NCI-H1092 (cell line): ENCODE measurements at places on chromosomes 7 and 10.

GRCh38 chr7:44154703-44155102, 13.6 kb upstream of the MYL7 start:
- DNase-seq: no peak

- DNase-seq: peak; percentile 6
Observed at GRCh38 chr7:124155432-124156022, 122.7 kb upstream of the TMEM229A start.

DNA sequence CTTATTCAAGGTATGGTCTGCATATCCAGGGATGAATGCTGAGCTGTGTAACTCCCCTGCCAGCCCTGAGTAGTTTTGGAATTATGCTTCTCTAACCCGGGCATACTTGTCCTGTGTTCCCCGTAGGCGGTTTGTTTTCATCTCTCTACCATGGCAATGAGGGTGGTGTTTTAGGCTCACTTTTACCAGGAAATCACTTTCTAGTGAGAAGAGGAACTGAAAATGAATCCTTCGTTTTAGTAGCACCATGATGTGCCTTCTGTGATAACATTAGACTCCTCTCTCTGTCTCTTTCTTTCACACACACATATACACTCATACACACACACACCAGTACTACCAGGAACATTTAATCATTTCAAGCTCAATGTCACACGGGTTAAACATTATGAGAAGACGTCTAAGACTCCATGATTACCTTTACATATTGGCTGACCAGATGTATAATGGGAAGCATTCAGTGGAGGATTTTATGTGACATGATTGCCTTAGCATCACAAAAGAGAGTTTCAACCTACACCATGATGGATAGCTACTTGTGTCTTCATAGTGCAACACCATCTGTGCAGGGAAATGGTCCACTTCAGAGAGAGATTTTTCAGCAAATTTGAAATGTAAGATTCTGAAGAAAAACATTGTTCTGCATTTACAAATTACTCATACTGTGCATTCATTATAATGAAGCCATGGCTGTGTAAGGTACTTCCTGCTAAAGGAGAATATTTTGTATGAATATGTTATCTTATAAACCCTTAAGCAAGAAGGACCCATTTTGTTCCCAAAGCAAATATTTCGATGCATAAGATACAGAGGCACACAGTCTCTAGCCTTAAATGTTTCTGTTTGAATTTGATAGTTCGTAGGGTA, 31.0 kb upstream of the PFKP start:
- no peak for DNase-seq

DNA sequence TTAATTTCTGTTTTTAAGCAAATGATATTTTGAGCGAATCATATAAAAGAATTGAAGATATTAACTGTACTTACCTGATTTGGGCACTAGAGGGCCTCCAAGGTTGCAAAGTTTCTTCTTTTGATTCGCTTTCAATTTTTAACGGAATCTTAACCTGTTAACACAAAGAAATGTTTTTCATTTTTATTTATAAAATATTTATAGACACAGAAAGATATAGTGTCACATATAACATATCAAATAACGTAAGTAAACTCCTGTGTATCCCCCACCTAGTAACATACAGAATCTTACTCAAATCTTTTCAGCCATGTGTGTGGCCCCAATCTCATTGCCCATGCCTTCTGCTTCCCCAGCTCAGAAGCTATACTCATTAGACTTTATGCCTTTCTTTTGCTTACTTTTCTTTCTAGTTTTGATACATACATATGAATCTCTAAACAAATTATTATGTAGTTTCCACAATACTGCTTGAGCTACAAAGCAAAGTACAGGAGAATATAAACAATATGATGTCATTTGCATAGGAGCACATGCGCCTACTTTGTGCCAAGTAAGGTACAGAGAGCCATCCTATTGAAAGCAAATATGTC, 49.5 kb upstream of the ZPBP start:
- DNase-seq: peak; percentile 5

GRCh38 chr7:157423348-157423747, 86.5 kb downstream of the DNAJB6 start:
- DNase-seq: no peak

GRCh38 chr10:75739414-75740143, 308.2 kb downstream of the LRMDA start:
- no peak for DNase-seq

GRCh38 chr10:32041290-32042028, 14.8 kb downstream of the KIF5B start:
- DNase-seq: no peak

DNA sequence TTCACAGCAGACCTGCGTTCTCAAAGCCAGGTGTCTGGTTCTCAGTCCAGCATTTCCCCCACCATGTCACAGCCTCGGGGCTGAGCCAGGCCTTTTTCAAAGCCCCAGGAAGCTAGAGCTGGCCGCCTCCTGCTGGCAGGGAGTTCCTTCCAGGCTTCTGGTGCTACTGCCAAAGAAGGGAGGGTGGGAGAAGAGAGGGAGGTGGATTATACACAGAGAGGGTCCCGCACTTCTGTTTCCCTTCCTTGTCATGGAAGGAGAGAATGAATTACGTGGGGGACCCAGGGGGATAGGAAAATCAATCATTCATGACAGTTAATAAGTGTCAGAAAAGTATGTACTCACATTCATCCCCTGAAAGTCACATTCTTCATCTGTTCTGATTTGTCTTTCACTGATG, 600 bp upstream of the LGI1 start:
- no peak for DNase-seq

- peak; percentile 59 for DNase-seq
Observed at GRCh38 chr10:72173619-72174296, 42.1 kb upstream of the ANAPC16 start.

DNA sequence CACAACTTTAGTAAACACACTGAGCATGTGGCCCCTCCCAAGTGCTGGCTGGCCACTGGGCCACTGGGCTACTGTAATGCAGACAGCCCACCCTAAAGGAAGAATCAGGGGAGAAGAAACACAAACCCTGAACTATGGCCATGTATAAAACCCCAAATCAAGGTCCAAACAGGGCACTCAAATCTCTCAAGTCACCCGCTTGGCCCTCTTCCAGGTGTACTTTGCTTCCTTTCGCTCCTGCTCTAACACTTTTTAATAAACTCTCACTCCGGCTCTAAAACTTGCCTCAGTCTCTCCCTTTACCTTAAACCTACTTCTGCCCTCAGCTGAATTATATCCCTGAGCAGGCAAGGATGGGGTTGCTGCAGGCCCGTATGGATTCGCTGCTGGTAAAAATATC, 72.6 kb downstream of the TPK1 start:
- no peak for DNase-seq

DNA sequence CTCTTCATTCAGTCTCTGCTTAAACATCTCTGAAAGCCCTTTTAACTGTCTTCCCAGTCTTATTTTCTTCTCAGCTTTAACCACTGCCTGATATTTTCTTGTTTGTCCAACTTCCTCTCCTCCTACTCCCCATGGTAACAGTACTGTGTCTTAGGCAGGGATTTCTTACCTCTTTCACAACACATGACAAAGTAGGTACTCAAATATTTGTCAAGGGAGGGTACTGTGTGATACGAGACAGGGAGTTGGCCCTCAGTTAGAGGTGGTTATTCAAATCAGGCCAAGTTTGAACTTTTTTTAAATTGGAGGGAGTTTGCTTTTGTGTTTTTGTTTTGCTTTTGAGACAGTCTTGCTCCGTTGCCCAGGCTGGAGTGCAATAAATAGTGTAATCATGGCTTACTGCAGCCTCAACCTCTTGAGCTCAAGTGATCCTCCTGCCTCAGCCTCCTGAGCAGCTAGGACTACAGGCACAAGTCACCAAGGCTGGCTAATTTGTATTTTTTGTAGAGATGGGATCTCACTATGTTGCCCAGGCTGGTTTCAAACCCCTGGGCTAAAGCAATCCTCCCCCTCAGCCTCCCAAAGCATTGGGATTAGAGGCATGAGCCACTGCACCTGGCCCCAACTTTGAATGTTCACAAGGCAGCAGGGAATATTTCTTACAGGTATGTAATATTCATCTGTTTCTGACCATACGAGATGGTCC, 2.5 kb upstream of the KPNA7 start:
- no peak for DNase-seq

- no peak for DNase-seq
Observed at GRCh38 chr7:5528815-5529442, 105.3 kb upstream of the TNRC18 start.

DNA sequence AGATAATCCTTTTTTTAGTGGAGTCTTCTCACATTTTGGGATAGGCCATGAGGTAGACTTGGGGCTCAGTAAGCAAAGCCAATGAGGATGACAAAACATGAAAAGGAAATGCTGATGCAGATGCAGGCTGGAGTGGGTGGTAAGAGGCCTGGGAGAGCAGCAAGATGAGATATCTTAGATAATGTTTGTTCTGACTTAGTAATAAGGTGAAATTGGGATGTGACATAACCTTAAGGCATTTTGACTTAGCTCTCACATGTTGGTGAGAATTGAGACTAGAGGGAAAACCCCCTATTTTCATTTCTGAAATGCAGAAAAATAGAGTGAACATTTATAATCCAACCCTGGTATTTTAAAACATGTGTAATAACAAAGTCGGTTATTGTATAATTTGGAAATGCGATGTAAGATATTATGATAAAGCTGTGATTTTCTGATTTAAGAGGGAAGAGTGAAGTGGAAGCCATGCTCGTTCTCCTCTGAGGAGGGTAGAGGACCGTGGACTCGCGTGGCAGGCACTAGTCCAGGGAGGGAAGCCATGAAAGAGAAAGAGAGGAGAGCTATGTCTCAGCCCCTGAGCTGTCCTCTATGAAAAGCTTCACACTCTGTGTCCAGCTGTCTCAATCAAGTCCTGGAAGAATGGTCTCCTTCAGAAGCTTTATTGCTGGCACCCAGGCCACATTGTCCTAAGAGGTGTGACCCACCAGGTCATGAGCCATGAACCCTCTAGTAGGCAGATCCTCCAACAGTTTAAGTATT, 57.3 kb downstream of the ST7 start:
- no peak for DNase-seq

- no peak for DNase-seq
Observed at GRCh38 chr7:93016681-93017381, 100.9 kb downstream of the SAMD9 start.

DNA sequence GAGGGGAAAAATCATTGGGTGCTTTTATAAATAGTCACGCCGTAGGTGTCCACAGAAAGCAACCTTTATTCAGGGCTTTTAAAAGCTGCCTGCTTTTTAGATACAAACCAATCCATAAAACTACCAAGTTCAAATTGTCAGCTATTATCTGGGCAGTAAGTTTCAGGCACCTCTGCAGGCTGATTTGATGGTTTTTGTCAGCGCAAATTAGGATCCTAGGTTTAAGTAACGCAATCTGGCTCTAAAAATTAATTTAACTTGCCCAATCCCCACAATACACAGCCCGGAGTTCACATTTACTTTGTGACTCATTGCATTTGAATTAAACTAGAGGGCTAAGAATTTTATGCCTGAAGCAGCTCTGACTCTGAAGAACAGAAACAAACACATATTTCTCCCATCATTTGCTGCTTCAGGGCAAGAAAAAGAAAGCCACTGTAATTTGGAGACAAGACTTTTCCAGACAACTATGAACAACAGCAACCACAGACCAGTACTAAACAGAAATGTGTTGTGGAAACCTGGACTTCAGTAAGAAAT, 43.3 kb downstream of the NRP1 start:
- no peak for DNase-seq

- no peak for DNase-seq
Observed at GRCh38 chr10:110498982-110499795, 1.5 kb downstream of the DUSP5 start.

DNA sequence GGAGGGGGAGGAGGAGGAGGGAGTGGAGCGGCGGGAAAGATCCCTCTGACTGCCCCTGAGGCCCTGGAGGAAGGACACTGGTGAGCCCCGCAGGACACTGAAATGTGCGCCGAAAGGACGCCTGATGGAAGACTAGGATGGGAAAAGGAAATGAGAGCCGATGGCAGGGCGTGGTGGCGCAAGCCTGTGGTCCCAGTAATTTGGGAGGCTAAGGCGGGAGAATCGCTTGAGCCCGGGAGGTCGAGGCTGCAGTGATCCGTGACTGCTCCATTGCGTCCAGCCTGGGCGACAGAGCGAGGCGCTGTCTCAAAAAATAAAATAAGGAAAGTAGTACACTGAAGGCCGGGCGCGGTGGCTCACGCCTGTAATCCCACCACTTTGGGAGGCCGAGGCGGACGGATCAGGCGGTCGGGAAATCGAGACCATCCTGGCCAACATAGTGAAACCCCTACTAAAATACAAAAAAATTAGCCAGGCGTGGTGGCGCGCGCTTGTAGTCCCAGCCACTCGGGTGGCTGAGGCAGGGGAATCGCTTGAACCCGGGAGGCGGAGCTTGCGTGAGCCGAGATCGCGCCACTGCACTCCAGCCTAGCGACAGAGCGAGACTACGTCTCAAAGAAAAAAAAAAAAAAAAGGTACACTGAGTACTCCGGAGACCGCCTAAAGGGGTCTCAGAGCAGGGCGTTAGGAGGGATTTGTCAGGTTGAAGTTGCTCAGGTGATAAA, 561 bp upstream of the HNRNPF start:
- DNase-seq: peak; percentile 29

DNA sequence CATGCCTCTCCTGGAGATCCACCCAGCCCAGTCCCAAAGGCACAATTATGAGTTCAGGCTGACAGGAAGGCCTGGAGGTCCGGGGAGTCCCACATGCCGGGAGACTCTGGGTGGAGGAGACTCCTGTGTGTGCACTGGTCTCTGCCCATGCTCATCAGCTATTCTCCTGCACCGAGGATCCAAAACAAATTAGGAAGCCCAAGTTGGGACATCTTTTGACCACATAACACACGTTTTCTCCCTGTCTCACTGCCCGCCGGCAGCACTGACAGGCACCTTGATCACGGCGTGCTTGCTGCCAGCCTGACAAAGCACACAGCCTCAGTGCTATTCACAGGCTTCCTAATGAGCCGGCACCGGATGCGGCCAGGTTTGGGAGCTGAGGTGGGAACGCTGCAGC, 412.7 kb downstream of the PTPRN2 start:
- no peak for DNase-seq

- DNase-seq: no peak
Observed at GRCh38 chr7:137961200-137962177, 40.4 kb downstream of the CREB3L2 start.

DNA sequence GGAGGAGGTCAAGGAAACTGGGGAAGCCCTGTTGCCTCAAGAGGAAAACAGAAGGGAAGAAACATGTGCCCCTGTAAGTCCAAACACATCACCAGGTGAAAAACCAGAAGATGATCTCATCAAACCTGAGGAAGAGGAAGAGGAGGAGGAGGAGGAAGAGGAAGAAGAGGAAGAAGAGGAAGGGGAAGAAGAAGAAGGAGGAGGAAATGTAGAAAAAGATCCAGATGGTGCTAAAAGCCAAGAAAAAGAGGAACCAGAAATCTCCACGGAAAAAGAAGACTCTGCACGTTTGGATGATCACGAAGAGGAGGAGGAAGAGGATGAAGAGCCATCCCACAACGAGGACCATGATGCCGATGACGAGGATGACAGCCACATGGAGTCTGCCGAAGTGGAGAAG, 82.7 kb upstream of the SAMD8 start:
- DNase-seq: no peak

DNA sequence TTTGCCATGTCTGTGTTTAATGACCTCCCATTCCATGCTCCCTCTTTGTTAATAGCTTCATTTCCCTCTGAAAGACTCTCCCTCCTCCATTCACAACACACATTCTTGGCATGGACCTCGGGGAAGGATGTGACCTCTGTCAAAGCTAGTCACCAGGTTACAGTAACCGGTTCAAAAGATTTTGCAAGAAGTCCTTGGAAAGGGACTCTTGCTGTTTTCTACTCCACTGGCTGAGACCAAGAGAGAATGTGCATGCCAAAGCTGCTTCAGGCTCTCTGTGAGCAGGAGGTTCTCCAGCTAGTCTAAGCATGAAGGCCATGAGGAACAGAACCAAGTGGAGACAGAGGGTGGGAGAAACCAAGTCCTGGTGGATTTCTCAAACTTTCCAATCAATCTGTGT, 732.6 kb downstream of the CCSER2 start:
- DNase-seq: no peak
